Dorsolateral prefrontal cortex (tissue), 122 donors: ENCODE measurements at places on chromosomes 4 and X.
A peak's percentile ranks its signal among the peaks of the same experiment; 100 is the strongest.

GRCh38 chr4:118968005-118968404 is 79.4 kb downstream of the SYNPO2 start:
- no peak for DNase-seq

- DNase-seq = no peak
These were observed 46.5 kb downstream of the ZFYVE28 start for GRCh38 chr4:2371765-2372487.

GRCh38 chr4:40736910-40737309 is 12.8 kb upstream of the NSUN7 start:
- DNase-seq = no peak

DNA sequence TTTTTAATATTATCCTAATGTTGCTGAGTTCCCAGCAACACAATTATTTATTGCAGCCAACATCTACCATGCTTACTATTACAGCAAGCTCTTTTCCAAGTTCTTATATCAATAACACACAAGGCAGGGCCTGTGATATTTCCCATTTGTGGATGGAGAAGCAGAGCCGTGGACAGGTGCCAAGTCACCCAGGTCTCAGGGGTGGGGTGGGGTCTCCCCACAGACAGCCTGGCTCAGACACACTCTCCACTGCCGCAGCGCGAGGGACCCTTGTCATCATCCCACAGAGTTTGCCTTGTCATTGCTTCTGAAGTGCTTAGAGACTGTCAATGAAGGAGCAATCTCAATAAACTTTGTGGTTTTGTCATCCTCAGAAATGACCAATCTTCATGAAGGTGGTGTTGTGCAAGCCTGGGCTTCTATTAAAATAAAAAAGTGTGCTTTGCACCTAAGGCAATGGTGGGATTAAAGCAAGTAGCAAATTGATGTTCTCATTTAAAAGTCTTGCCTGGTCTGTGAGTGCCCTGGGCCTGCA is 76.1 kb downstream of the SORBS2 start:
- no peak for DNase-seq

DNA sequence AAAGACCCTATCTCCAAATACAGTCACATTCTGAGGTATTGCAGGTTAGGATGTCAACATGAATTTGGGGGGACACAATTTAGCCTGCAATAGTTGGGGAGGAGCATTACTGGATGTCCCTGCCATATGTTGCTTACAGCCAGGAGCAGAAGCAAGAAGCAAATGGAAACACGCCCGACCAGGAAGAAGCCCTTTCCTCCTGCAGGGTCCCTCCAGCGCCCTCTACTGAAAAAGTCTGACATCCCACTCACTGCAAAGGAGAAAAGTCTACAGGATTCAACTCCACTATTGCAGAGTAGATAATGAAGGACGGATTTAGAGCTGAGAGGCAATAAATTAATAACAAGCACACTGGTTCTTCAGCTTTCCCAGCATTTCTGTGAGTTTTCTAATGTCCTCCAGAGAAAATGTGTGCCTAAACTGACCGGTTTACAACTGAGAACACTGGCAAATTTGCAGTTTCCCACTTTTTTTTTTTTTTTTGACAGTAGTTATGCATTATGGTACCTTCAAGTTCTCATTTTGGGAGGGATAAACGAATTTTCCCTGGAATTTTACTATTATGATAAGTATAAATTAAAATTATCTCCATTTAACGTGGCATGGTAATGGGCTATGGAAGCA is 31.7 kb downstream of the COQ2 start:
- DNase-seq = no peak

DNA sequence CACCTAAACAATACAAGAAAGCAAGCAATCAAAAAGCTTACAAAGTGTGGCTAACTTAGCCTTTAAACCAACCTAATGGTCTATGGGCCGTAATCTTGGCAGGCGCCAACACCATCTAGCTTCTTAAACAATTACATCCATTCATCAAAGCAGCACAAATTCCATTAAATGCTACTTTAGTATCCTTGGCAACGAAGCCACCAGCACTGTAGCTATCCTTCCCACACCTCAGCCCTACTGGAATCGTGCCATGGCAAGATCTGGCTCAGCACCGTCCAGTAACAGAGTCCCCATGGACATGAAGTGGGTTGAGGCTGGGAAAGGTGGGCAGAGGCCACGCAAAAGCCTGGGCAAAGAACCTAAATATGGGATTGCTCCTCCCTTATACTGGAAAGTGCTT is 91.6 kb upstream of the MAP3K15 start:
- DNase-seq = no peak

GRCh38 chr4:178808106-178808505 is 1365.9 kb upstream of the AGA start:
- no peak for DNase-seq

GRCh38 chr4:94911106-94911505 is 153.4 kb downstream of the BMPR1B start:
- no peak for DNase-seq

GRCh38 chrX:68710870-68711576 is 63.6 kb downstream of the STARD8 start:
- DNase-seq = no peak

- DNase-seq = peak; percentile 72
These were observed 40.6 kb downstream of the FAM149A start for GRCh38 chr4:186144946-186145569.

DNA sequence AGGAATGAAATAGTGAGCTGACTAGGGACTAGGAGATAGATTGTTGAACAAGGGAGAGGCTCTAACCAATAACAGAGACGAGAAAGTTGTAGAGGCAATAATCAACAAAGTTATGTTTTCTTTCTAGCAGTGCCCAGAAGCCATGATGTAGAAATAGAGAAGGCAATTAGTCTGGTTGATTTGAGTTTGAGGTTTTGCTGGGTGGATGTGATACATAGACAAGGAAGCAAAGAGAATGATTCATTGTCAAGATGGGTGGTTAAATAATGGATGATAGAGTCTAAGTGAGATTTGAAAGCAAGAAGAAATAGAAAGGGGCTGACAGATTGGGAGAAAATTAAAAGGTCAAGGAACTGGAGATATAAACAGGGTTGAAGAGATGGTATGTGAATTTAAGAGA is 11.2 kb downstream of the RBM41 start:
- DNase-seq = no peak

DNA sequence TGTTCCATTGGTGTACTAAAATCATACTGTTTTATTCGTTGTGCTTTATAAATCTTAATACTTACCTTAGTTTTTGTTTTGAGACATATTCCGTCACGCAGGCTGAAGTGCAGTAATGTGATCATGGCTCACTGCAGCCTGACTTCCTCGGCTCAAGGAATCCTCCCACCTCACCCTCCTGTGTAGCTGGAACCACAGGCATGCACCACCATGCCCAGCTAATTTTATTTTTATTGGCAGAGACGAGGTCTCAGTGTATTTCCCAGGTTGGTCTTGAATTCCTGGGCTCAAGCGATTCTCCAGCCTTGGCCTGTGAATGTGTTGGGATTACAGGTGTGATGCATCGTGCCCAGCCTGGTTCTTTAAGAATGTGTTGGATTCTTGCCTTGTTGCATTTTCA is 24.4 kb upstream of the DCK start:
- no peak for DNase-seq

GRCh38 chrX:46730765-46731164 is 28.2 kb downstream of the SLC9A7 start:
- DNase-seq = no peak

DNA sequence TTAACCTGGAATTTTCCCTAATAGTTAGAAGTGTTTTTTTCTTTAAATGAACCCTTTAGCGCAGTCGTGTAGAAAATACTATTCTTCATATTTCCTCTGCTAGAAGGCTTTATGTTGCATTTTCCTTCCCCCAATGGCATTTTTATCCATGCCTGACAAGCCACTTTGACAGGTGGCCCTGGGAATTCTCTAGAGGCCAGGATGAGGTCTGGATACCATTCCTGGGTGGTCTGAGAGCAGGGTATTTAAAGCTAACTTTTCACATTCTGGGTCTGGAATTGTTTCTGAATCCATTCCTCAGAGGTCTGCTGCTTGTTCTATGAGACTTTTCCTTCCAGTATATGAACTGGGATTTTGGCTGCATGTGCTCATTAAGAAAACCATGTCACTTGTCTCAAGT is 31.2 kb upstream of the PDGFRA start:
- no peak for DNase-seq

- no peak for DNase-seq
These were observed 86.1 kb downstream of the USP46 start for GRCh38 chr4:52572936-52573485.

DNA sequence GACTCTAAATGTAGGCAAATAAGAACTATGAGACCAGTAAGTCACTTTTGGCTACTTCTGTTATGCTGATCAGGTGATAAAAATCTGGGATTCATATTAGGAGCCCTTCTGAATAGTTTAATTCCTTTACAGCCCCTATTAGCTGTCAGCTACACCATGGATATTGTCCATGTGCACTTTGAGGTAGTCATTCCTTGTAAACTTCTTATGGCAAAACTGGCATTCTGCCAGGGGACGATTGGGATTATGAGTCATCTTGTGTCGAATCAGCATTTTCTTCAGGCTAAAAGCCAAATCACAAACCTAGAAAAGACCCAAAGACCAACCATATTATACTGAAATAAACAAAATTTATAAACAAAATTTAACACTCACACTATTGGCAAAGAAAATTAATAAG is 227.6 kb downstream of the PRDM5 start:
- no peak for DNase-seq

DNA sequence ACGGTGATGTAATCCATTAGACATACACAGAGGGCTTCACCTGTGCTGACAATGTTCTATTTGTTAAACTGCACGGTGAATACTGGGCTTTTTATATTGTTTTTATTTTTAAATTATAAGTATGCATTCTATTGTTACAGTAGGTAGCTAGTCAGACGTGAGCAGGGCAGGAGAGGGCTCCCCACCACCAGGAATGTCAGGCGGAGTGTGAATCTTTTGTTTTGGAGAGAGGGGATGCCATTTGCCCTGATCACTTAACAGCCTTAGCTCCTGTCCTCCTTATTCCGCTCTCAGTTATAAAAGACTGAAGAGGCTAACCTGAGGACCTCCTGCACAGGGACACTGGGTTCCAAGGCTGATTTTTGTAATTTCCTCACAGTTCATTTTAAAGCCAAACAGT is 151.6 kb upstream of the TAPT1 start:
- no peak for DNase-seq

DNA sequence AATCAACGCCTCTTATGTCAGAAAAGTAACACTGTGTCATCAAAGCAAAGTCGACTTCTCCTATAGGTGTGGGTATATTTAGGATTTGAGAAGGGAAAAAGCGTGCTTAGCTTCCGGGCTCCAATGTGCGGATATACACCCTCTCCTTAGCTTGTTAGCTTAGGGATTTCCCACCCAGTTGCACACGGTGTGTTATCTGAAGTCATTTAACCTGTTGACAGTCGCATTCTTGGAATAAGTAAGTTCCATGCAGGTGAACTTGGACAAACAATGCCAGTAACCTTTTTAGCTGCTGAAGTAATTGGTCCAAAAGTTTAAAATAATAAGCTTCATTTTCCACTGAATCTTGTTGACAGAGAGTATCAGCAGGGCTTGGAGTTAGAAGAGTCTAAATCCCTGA is 113.7 kb downstream of the SHROOM3 start:
- DNase-seq = no peak

- DNase-seq = no peak
These were observed at the start of gene ADH4 for GRCh38 chr4:99144070-99144469. Gene ADH4, minus strand, starts transcription at chr4:99144297. Its CDS starts 75 bp downstream, at chr4:99144222.

- peak; percentile 56 for DNase-seq
These were observed at the start of gene NFKB1 for GRCh38 chr4:102500696-102501446. Gene NFKB1, plus strand, starts transcription at chr4:102501359. Its CDS starts 24,160 bp downstream, at chr4:102525519.

DNA sequence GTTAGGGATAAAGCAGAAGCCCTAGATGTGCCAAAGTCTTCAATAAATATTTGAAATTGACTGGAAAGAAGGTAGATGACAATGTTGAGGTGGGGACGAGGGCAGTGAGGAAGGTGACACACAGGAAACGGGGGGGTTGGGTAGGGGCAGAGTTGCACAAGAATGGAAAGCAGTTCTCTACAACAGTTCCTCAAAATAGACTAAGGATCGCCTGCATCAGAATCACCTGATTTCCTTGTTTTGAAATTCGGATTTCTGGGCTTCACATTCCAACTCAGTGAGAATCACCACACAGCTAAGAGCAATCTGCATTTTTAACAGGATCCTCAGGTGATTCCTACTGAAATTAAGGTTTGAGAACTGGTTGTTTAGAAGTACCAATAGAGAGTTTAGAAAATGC is 70.6 kb downstream of the ARFIP1 start:
- no peak for DNase-seq

GRCh38 chr4:149972407-149972806 is 105.8 kb upstream of the DCLK2 start:
- no peak for DNase-seq

- DNase-seq = no peak
These were observed 239.6 kb downstream of the PPP1R2C start for GRCh38 chrX:42538405-42538804.

GRCh38 chrX:18898492-18898891 is 85.4 kb downstream of the PHKA2 start:
- DNase-seq = no peak

DNA sequence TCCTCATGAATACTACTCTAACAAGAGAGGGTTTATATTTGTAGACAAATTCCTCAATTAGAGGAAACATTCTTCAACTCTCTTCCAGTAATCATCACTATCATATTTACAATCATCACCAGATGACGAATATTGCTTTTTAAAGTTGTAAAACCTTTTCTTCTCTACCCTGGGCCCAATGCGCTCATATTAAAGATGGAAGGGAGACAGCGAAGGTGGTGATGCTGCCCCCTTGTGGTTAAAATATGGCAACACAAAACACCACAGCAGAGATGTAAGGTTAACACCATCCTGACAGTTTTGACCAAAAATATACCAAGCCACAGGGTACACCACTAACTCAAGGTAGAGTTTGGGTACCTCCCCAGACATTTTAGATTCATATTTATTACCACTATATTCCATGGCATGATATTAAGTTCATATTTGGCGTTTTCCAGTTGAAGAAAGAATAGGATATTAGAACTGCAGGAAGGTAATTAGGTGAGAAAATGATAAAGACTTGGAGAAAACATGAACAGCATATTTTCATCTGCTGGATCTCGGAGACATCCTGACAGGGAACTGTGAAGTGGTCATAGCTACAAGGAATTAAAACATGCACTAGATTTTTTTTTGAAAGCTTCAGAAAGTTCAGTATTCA is 72.8 kb downstream of the SLC9A7 start:
- no peak for DNase-seq

- no peak for DNase-seq
These were observed 417.6 kb upstream of the ZFP42 start for GRCh38 chr4:187577941-187578480.

- no peak for DNase-seq
These were observed 1.5 kb downstream of the MRFAP1 start for GRCh38 chr4:6641971-6642320.

- DNase-seq = no peak
These were observed 35.0 kb downstream of the DIPK2B start for GRCh38 chrX:45165726-45166125.

- no peak for DNase-seq
These were observed 9.6 kb downstream of the CD99 start for GRCh38 chrX:2700405-2701320.

GRCh38 chr4:15233264-15233597 is 194.6 kb upstream of the C1QTNF7 start:
- no peak for DNase-seq

- no peak for DNase-seq
These were observed 77.0 kb downstream of the AFAP1 start for GRCh38 chr4:7862561-7863192.

- no peak for DNase-seq
These were observed 552.9 kb upstream of the PABPC4L start for GRCh38 chr4:134754301-134755019.

GRCh38 chrX:9525511-9526248 is 60.8 kb downstream of the TBL1X start:
- DNase-seq = no peak
